ENCODE measurements at places on chromosomes 2 and 18.
A peak's percentile ranks its signal among the peaks of the same experiment; 100 is the strongest.

DNA sequence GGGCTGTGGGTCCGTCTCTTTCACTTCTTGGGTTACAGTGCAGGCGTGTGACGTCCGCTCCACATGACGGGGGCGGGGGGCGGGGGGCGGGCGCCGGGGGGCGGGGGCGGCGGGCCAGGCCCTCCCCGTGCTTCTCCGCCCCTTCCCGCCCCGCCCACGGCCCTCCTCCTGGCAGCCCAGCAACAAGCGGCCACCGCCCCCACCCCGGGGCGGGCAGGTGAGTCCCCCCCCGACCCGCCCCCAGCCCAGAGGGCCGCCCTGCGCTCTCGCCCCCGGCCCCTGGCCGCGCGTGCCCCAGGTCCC is 3.6 kb downstream of the ZNF516 start:
- peak; percentile 82 for DNase-seq

DNA sequence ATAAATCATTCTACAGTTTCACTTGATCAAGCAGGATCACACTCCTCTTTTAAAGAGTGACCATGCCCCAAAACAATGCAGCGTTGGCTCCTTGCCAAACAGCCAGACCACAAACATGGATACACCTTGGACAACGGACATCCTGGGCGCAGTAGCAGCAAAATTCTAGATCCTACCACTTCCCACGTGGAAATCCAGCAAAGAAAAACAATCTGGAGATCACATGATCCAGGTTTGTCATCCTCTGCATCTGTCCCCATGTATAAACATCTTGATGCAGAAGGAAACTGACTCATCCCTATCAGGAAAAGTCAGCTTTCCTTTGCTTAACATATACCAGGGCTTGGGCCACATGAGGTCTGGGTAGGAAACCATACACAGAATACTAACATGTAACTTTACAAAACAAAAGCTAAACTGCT is 53.1 kb downstream of the ZNF521 start:
- DNase-seq, result peak; percentile 47

GRCh38 chr2:99512181-99512591 is 22.4 kb upstream of the REV1 start:
- DNase-seq, result no peak

DNA sequence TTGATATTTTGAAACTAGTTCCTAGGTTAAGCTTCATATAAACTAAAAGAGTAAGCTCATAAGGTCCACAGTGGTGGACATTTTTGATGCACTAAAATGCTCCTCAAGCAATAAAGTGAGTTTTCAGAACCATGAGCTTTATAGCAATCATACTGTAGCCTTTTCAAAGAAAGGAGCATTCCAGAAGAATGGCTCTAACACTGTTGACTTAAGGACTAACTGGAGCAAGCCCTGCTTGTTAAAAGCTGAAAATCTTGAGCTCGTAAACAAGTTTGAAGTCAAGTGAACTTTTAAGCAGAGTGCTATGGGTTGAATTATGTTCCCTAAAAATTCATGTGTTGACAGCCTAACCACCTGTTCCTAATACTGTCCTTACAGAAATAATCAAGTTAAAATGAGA is 38.0 kb downstream of the KYNU start:
- DNase-seq, result no peak

DNA sequence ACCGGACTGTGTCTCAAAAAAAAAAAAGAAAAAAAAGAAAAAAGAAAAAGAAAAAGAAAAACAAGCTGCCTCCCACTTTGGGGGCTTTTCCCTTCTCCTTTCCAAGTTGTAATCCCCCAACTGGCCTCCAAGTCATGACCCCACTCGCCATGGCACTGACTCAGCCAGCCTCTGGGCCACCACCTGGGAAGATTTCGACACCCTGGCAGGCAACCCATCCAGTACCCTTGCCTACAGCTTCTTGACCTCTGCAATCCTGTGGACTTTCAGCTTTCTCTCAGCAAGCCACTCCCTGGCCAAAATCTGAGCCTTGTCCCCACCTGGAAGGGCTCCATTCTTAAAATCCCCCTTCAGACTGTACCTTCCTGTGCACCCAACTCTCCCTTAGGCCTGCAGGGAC is 22.3 kb upstream of the FOSL2 start:
- no peak for DNase-seq

DNA sequence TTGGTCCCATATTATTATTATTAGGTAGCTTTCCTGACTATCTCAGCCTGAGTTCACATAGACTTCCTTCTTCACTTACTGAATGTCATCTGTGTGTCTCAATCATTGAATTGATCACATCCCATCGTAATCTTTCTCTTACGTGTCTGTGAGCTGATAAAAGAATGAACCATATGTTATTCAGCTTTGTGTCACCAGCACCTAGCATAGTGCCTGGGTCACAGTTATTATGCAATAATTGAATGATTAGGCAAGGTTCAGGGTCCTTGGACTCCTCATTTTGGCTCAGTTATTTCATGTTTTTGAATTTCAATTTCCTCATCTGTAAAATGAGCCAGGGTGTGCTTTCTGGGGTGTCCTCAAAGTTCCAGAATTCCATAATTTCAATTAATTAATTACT is 107.2 kb downstream of the ZEB2 start:
- no peak for DNase-seq

GRCh38 chr2:60275958-60276357 is 277.5 kb downstream of the BCL11A start:
- DNase-seq, result no peak

- DNase-seq, result no peak
These were observed 149.4 kb downstream of the SP3 start for GRCh38 chr2:173815772-173816171.

DNA sequence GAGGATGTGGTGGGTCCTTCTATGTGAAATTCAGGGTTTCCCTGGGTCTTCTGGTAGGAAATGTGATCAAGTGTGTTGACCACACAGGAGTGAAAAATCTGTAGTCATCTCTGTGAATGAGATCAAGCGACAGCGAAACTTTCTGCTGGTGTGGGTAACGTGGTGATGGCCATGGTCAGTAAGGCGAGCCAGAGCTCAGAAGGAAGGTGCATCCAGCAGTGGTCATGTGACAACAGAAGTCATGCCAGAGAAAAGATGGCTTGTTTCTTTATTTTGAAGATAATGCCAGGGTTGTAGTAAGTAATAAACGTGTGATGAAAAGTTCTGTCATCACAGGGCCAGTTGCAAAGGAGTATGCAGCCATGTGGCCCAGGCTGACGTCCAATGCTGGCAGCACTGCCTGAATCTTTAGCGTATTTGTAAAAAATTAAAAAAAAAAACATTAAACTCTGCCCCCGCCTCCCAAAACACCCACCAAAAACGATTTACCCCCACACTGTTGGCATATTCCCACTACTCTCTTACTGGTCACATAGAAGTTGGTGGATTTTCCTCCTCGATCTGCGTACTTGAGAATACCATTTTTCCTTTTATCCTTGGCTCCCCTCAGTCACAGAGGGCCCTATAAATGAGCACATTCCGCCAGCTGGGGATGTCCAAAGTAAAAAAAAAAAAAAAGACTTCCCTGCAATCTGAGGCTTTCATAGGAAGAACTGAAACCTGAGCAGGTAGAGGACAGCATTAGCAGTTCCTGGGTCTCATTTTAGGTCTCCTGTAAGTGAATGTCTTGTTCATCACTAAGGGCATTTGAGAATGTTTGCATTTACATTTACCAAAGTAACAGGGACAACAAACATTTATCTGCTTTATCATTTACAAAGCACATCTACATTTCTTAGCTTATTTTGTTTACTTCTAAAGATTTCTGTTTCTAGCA is 70.6 kb downstream of the SLC4A3 start:
- DNase-seq, result peak; percentile 62

DNA sequence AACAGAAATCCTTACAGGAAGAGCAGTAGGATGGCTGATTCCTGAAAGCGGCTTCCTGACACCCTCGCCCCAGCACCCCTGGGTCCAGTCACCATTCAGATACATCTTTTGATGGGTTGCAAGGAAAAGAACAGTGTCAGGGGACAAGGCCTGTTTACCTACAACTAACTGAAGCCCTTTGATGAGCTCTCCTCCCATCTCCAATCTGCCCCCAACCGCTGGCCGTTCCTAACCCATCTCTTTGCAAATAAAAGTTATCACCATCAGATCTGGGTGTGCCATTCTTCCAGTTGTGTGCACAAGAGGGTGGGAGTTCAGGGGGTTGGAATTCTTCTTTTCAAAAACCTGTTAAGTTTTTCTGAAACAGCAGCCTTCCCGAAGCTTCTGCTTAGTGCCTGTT is 48.9 kb downstream of the ARL4C start:
- DNase-seq, result no peak

DNA sequence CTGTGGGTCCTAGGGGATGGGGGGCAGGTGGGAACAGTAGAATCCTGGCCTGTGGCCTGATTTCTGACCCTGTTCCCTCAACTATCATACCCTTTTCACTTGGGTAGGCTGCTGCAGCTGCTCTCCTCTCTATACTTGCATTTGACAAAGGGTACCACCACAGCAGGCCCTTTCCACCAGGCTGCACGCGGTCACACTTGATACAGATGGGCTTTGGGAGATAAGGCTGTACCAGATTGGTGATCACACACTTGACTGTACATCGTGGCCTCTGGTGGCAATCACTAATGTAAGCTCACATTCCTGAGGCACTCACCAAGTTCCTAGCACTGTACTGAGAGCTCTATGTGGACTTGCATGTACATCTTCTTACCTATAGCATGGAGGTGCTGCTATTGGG is 1.6 kb upstream of the RALB start:
- no peak for DNase-seq

GRCh38 chr2:147520817-147521216 is 324.0 kb upstream of the ACVR2A start:
- DNase-seq, result no peak

DNA sequence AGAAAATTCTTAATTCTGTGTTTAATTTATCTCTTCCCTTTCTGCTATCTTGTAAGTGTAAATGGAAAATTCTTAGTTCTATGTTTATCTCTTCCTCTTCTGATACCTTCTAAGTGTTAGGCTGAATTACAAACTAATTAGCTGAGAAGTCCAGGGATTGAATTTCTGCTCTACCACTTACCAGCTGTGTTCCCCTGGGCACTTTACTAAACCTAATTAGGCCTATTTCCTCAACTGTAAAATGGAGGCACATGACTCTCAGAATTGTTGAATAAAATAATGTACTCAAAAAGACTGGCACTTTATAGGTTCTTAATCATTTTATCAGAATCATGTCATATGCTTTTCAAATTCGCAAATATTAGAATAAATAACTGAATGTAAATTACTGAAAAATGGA is 146.3 kb downstream of the MAP2 start:
- no peak for DNase-seq

- no peak for DNase-seq
These were observed 220.9 kb downstream of the DYSF start for GRCh38 chr2:71674158-71674851.

DNA sequence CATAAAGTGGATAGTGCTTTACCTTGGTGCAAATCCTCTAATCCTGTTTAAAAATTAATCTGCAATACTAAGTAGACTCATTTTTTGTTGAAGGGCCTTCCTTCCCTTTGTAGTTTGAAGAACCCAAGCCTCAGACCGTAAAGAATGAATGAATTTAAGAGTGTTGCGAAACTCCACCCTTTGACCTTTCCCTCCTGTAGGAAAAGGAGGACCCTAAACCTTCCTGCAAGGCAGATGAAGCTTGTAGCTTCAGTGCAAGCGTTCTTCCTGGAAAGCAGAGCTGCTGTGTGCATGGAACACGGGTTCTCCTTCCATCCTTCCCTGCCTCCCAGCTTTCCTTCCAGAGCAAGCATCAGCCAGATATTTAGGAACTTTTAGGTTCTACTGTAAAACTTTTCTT is 1.7 kb downstream of the IMPA2 start:
- no peak for DNase-seq

DNA sequence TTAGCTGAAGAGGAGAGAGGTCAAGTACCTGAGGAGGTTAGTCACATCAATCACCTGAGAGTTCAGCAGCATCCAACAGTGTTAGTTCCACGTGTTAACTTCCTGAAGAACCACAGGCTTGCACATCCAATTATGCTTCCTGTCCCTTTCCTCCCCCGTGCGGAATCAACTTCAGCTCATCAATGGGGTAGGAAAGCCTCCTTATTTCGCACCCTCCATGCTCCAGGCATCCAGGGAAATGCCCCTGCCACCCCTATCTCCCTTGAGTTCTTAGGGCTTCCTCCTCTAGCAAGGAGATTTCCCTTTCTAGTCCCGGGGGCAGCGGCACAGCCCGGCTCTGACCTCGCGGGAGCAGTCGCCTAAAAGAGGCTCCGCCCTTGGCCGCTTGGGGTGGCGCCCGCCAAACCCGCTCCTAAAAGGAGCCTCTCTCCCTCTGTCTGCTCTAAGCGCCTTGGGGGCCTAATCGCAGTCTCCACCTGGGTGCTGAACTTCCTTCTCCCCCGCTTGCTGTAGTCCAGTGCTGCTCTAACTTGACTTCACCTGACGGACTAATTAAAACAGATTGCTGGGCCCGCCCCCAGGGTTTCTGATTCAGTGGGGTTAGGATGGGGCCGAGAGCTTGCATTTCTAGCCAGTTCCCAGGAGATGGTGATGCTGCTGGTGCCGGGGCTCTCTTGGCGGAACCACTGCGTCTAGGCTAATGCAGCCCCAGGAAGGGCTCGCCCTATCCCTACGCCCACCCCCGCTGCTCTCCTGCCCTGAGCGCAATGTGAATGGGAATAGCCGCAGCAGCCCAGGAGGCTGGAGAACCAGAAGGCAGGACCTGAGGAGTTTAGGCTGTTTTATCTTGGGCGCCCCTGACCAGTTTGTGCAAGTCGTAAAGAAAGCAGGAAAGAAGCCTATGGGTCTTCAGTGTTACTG is 3.4 kb upstream of the TET3 start:
- DNase-seq, result peak; percentile 72

DNA sequence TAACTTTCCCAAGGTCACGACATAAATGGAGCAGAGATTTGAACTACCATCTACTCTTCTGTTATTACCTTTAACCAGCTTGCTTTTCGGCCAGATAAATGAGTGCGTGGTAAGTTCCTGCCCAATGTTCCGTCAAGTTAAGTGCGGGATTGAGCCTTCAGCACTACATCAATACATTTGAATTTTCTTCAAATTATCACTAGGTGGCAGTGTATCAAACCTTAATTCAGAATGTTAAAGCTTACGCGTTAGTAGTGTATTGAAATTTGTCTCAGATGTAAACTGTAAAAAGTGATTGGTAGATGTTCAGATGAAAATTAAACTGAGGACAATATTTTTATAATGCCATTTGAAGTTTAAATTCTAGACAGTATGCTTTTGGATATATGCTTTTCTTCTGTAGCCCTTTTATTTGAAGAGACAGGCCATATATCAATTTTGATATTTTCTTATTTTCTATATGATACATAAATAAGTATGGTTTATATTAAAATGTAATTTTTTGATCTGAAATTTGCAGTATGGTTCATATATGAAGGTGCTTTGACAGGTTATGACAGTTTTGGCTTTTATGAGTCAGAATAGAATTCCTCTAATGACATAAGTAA is 681.3 kb downstream of the ADCYAP1 start:
- no peak for DNase-seq

GRCh38 chr18:45993438-45993837 is 26.3 kb upstream of the EPG5 start:
- no peak for DNase-seq

DNA sequence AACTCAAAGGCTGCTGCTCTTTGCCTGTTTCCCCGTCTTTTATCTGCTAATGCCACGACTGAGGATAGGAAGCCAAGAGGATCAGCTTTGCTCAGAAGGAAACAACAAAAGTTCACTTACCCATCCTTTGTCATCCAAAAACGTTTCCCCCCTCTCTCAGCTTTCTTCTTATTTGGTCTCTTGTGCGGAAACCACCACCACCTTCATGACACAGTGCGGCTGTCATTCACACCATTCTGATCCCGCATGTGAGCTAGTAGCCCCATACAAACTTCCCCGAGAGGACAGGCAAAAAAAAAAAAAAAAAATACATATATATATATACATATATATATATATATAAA is 656 bp downstream of the LRRTM4 start:
- no peak for DNase-seq

GRCh38 chr2:165827016-165827920 is 33.2 kb upstream of the GALNT3 start:
- no peak for DNase-seq

Data from Right ventricle myocardium superior (tissue), 1 donor.